ENCODE measurements at places on chromosomes 1 and 21. TPM values are rescaled to one million over a fixed set of nuclear protein-coding genes. Genes with fewer than 3 reads are reported as not detected.

Gene ALX3
- not detected for total RNA-seq

Gene GORAB
- total RNA-seq: 9.6 TPM

Gene FCRL5
- total RNA-seq: not detected

Gene RIPK4
- total RNA-seq: not detected

Gene FBLIM1
- 8.4 TPM for total RNA-seq

Gene NVL
- 30.7 TPM for total RNA-seq

Gene PCP4L1
- 3.0 TPM for total RNA-seq

Gene KIRREL1
- 12.0 TPM for total RNA-seq

Gene KCNN3
- total RNA-seq: 4.9 TPM

Gene NR5A2
- 0.25 TPM for total RNA-seq

Gene LCE1B
- total RNA-seq: not detected

Gene PTPN7
- 0.25 TPM for total RNA-seq

Gene GPR153
- 18.4 TPM for total RNA-seq

Gene KCNAB2
- total RNA-seq: 9.1 TPM

Gene AIRE
- under 0.01 TPM for total RNA-seq

All from temporal lobe (tissue), 4 donors.